ENCODE measurements at places on chromosomes 6 and 20.

DNA sequence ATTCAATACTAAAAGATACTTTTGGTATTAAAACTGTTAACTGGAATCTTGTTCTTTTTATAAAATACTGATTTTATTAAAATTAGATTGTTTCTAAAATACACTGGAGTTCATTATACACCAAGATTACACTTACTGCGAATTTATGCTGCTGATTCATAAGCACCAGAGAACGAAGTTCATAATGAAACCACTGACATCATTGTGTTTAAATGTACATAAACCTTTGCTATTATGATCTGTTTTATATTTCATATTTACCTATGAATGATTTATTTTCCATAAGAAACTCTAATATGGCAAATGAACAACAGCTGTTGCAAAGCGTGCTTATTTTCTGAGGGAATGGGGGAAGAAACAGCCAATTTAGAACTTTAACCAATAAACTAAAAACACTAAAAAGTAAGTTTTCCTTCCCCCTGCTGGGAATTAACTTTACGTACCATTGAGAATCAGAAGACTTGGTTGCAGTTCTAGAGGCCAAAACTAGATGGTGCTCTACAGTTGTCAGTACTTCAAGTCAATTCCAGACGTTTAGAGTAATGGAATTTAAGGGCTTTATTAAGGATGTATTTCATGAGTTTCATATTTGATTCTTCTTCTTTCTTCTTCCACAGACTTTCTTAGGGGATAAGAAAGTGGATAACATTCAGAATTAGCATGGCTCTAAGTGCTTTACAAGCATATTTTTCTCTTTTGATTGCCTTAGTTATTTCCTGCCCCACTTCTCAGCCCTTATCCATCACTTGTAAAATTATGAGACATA, 30.8 kb upstream of the COL19A1 start:
- DNase-seq, result peak; percentile 42

- DNase-seq, result no peak
These were observed 792 bp upstream of the MICA start for GRCh38 chr6:31402324-31403282.

GRCh38 chr20:62766071-62766450, 30.2 kb upstream of the MRGBP start:
- no peak for DNase-seq

DNA sequence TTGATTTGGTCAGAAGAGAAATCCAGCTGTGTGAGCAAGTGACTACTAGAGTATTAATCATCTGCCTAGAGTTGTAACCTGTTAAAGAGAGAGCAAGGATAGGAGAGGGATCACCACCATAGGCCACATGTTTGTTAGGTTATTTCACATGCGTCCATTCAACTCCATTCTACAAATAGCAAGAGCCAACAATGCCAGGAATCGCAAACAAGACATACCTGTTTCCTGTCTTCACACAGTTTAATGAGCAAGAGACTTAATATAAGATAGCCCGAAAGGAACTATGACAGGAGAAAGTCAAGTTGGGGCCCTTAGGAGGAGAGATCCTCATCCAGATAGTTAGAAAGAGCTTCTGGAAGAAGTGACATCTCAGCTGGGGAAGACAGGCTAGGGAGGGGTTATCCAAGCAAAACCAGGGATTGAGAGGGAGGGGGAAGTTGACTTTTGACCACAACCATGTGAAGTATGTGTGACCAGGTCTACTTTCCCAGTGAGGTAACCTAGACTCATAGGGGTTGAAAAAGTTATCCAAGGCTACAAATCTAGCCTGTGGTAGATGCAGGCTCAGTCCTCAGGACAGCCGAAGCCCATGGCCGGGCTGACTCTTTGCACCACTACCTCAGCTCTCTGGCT, 147.4 kb downstream of the ALDH8A1 start:
- DNase-seq, result no peak

DNA sequence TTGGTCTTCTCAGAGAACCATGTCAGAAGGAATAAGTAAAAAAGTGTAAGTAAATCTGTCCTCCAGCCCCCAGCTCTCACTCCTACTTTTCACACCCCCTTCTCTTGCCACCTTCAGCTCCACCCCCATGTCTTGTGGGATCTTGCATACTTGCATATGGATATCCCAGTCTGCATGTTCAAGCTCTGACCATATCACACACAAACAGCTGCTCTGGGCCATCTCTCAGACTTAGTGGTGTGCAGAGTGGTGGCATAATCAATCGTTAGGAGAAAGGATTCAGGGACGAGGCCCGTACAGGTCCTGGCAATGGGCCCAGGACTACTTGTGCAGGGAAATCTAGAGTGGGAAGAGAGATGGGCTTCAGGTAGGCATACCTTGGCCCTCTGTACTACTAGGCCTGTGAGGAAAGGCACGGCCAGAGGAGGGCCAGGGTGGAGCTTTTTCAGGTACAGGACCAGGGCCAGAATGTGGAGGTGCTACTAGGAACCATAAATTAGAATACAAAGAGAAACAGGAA, 112.0 kb upstream of the SGK1 start:
- DNase-seq, result no peak

Data from NCI-H345 (cell line).